ENCODE measurements at places on chromosomes 1 and 21.
A peak's percentile ranks its signal among the peaks of the same experiment; 100 is the strongest.

DNA sequence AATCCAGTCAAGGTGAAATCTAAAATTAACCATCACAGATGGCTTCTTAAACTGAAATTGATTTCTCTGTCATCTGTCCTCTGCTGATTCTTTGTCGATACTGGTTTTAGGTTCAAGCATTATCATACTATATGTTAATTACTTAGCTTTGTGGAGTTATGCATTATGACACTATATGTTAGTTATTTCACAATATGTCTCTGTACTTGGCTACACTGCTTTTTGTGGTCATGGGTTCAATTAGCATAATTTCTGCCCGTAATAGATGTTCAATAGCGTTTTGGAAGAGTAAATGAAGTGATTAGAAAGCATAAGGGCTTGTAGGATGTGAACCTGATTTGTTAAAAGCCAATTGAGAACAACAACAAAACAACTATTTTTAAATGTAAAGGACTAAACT, 28.2 kb downstream of the IFI44 start:
- DNase-seq, result no peak

GRCh38 chr21:29174607-29175013, 44.2 kb downstream of the MAP3K7CL start:
- DNase-seq, result no peak

GRCh38 chr1:109065137-109065536, 10.7 kb downstream of the TAF13 start:
- DNase-seq, result no peak

DNA sequence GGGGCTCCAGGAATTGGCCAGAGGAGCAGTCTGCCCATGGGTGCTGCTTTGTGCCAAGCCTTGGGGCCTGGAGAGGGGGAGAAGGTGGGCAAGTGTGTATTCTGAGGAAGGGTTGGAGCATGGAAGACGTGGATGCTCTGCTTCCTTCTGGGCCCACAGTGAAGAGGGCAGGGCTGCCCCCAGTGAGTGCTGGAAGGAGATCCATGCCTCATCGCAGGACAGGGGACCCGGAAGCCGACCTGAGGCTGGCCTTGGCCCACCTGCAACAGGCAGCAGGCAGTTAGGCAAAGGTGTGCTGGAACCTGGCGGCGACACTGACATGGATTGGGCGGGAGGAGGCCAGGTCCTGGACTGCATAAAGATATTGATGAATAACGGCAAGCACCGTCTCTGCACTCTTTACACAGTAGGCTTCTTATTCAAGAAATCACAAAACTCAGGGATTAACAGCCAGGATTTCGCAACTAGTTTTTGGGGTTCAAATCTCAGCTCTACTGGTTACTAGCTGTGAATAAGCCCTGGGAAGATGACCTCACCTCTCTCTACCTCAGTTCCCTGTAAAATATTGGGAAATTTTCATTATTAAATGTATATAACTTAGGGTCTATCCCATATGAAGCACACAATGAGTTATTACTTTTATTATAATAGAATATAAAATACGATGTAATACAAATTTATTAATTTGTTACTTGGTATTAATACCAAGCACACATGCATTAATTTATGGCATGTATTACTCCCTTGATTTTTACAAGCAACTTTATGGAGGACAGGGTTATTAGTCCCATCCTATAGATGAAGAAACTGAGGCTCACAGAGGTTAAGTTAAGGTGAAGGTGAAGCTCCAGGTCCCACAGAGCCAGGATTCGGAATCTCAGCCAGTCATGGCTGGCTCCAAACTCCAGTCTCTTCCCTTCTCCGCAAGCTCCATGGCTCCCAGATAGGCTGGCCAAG, 62.3 kb downstream of the DHRS3 start:
- DNase-seq, result no peak

GRCh38 chr1:39258146-39258924, 53.8 kb downstream of the MACF1 start:
- DNase-seq, result peak; percentile 67

DNA sequence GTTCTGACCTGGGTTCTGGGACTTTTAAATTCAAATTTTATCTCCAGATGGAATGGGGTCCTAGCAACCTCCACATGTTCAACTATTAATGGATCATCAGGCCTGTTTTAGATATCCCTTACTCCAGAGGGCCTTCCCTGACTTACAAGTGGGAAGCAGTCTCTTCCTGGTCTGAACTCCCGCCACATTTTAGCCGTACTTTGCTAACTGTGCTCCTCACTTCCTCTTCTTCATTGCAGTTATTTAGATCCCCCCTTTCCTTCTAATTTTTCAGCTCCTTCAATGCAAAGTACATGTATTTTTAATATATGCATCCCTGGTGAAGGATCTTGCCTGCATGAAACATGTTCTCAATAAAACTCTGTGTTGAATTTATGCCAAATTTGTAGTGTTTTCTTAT, 3.7 kb downstream of the CD1A start:
- no peak for DNase-seq

GRCh38 chr1:11749203-11749689, 12.7 kb upstream of the C1orf167 start:
- peak; percentile 15 for DNase-seq

DNA sequence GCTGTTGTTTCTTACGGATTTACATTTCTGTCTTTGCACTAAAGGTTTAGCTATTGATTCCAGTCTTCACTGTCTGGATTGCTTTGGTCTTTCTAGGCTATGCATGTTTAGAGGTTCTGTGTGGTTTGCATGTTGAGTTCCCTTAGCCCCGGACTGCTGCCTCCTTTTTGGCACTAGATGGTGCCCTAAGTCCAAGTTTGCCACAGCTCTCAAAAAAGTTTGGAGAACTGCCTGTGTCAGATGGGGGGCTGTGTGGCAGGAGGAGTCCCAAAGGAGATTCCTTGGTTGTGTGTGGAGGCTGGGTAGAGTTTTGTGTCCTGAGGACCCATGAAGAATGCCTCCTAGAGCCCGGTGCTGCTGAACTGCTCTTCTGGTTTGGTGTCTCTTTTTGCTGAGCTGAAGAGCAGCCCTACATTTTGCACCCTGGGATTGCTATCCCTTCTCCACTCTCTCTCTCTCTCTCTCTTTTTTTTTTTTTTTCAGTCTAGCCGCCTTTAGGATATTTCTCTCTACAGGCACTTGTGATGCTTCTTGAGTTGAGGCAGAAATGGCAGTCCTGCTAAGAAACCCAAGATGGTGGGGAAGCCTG, 74.4 kb downstream of the PTGS2 start:
- peak; percentile 4 for DNase-seq

DNA sequence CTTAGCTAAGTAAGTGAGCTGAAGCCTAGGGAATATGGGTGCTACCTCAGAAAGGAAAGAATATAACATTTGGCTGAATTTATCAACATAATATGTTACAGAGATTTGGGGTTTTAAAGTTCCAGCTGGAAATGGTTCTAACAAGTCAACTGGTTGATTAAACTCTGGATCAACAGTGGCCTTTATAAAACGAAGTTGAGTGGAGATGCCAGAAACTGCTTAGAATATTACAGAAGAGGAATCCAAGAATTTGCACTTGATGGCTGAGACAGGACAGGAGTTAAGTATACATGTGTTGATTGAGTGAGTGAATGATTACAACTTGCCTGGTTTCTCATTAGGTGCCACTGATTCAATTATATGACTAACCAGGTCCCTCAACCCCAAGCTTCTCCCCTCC, 7.4 kb upstream of the ZBTB17 start:
- no peak for DNase-seq

DNA sequence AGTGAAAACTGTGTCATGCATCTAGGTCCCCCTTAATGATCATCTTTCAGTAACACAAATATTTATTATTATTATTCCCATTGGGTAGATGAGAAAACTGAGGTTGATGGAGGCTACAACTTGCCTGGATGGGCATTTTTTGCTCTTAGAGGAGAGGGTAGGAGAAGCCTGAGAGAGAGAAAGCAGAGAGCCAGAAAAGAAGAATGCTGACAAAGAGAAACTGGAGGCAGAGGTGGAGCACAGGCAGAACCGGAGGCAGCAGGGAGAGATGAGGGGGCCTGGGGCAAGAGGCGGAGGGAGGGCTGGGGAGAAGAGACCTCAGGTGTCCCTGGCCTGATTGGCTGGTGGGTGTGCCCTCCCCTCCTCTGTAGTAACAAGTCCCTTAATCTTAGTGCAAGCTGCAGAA, 4.1 kb downstream of the BLACAT1 start:
- DNase-seq, result no peak

DNA sequence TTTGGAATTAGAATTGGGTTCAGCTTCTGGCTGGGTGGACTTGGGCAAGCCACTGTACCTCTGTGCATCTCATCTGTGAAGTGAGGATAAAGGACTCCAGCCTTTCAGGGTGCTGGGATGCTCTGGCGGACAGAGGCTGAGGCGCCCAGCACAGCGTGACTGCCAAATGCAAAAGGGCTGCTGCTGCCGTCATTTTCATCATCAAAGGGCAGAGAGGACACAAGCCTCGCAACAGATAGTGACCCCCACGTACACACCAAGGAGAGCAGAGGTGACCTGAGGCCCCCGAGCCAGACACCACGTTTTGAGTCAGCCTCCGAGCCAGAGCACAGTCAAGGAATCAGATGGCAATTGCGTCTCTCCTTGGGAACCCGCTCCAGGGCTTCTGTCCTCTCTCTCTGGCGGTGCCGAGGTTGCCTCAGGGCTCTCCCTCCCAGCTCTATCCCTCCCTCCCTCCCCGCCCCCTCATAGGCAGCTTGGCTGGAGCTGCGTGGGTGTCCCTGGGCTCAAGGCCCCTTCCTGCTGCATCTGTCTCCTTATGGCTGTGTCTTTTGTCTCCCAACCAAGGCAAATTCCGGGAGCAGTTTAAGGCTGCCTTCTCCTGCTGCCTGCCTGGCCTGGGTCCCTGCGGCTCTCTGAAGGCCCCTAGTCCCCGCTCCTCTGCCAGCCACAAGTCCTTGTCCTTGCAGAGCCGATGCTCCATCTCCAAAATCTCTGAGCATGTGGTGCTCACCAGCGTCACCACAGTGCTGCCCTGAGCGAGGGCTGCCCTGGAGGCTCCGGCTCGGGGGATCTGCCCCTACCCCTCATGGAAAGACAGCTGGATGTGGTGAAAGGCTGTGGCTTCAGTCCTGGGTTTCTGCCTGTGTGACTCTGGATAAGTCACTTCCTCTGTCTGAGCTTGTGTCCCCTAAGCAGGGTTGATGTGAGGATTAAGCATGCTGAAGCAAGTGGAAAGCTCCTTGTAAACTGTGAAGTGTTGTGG, 9.0 kb downstream of the HCRTR1 start:
- no peak for DNase-seq

DNA sequence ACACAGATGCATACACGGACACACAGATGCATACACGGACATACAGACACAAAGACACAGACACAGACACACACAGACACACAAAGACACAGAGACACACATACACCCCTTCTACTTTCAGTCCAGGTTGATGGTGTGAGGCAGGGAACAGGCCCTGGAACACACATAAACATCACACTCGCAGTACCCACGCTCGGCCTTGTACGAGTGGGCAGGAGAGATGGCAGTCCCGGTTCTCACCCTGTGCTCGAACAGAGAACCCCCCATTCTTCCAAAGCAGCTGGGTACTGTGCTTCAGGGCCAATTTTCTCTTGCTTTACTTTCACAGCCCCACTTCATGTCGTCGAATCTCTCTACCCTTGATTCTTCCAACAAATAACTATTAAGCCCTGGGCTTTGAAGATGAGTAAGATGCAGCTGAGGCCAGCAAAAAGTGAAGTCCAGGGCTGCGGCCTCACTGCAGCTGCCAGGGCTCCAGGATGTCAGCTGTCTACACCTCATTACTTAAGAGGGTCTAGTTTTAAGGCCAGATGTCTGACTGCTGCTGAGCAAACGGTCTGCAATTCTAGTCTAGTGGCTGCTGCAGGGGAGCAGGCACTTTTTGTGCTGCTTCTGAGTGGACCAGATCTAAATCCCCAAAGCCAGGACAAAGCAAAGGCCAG, 90.1 kb downstream of the PGBD5 start:
- DNase-seq, result no peak

DNA sequence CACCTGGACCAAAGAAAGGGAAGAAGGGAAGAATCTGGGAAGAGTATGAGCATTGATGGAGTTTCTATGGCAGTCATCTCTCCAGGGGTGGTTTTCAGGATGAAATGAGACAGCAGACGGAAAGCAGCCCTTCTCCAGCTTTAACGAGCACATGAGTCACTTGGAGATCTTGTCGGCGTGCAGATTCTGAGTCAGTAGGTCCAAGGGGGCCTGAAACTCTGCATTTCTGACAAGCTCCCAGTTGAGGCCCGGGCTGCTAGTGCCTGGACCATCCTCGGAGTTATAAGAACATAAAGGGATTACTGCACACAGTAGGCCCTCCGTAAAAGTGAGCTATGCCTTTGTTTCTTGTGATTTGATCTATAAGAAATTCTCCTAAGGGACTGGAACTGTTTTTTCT, 17.6 kb downstream of the HSPG2 start:
- no peak for DNase-seq

DNA sequence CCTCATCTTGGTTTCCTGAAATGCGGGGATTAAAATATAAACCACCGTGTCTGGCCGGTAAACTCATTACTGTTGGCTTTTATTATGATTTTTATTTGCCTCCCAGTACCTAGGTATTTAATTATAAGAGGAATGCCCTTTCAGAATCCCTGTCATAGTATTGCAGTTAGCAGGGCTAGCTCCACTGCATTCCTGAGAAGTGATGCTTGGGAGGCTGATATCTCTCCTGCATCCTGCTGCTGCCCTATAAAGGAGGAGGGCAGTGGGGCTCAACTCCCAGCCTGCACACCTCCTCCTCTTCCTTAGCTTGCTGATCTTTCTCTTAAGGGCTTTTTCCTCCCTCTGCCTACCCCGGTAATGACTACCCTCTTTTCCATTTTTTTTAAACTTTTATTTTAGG, 19.9 kb upstream of the DISC1 start:
- no peak for DNase-seq

- DNase-seq, result no peak
Observed at GRCh38 chr1:15004396-15004795, 149.2 kb upstream of the TMEM51 start.

DNA sequence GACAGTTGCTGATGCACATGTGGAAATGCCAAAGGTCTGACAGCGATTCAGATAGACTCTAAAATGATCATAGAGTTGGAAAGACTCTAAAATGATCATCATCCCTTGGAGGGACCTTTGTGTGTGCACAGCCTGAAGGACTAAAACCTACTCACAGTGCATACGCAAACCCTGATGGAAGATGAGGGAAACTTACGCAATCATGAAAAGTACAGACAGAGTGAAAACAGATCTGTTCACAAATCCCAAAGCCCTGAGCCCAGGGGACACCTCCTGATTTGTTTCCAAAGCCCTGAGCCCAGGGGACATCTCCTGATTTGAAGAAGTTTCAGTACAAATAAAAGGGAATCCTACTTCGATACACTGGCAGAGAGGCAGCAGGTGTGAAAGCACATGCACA, 79.3 kb upstream of the PROX1 start:
- DNase-seq, result no peak

- no peak for DNase-seq
Observed at GRCh38 chr1:59499943-59500569, 203.2 kb downstream of the FGGY start.

GRCh38 chr1:218164111-218164929, 120.8 kb upstream of the RRP15 start:
- DNase-seq, result no peak

- peak; percentile 7 for DNase-seq
Observed at GRCh38 chr1:185500001-185500626, 183.1 kb upstream of the IVNS1ABP start.

GRCh38 chr1:29548091-29548490, 311.8 kb downstream of the PTPRU start:
- DNase-seq, result no peak
